ENCODE measurements at places on chromosomes 7 and 10. TPM values are rescaled to one million over a fixed set of nuclear protein-coding genes. Genes with fewer than 3 reads are reported as not detected.

GRCh38 chr7:71290452-71290851 is 158.5 kb downstream of the GALNT17 start:
- no peak for DNase-seq

The GPR15LG gene
- total RNA-seq: not detected

GRCh38 chr7:116573541-116573940 is 48.7 kb downstream of the CAV1 start:
- no peak for DNase-seq

DNA sequence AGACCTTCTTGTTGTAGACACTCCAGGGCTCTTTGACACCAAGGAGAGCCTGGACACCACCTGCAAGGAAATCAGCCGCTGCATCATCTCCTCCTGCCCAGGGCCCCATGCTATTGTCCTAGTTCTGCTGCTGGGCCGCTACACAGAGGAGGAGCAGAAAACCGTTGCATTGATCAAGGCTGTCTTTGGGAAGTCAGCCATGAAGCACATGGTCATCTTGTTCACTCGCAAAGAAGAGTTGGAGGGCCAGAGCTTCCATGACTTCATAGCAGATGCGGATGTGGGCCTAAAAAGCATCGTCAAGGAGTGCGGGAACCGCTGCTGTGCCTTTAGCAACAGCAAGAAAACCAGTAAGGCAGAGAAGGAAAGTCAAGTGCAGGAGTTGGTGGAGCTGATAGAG is 5.5 kb downstream of the GIMAP7 start:
- DNase-seq: no peak

The ORC5 gene
- total RNA-seq: 13.0 TPM

- DNase-seq: no peak
Measured at GRCh38 chr7:142349670-142350405, 92.0 kb upstream of the PRSS58 start.

The MRPS24 gene
- total RNA-seq: 55.4 TPM

GRCh38 chr10:103433858-103434257 is 18.3 kb downstream of the CALHM2 start:
- DNase-seq: no peak

The PRTFDC1 gene
- total RNA-seq: 9.2 TPM

DNA sequence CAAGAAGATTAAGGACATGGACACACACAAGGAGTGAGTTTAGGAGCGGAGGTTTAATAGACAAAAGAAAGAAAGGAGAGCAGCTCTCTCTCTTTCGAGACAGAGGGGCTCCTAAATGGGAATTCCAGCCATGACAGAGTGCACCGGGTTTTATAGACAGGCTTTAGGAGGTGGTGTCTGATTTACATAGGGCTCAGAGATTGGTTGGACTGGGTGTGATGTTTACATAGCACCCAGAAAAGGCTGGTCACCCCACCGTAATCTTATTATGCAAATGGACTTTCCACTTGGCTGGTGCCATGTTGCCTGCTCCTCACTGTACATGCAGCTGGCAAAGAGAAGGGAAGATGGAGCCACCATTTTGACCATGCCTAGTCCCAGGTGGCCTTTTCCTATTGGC is 28.4 kb upstream of the MRC1 start:
- no peak for DNase-seq
